ENCODE measurements at places on chromosomes 2 and 18.

DNA sequence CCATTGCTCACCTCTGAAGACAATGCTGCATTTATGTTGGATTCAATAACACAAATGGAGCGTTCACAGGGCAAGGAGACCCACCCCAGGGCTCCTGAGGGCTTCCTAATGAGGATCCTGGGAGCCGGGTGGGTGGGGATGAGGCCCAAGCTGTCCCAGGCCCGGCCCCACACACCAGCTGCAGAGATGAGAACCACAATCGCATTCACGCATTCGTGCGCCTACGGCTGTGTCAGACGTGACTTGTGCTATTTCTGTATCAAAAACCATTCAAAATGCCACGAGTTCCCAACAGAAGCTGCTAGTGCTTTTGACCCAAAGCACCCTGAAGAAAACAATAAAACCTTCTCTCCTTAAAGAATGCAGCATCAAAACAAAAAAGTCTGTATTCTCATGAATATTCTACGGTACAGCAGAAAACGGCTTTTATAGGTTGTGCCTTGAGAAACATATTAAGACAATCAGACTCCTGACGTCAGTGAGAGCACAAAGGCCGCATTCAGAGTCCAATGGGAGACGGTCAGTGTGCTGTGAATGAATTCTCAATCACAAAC lies 205.4 kb downstream of the HDAC4 start:
- DNase-seq, result no peak

GRCh38 chr2:191018643-191019119 lies 4.7 kb upstream of the STAT1 start:
- DNase-seq, result no peak

DNA sequence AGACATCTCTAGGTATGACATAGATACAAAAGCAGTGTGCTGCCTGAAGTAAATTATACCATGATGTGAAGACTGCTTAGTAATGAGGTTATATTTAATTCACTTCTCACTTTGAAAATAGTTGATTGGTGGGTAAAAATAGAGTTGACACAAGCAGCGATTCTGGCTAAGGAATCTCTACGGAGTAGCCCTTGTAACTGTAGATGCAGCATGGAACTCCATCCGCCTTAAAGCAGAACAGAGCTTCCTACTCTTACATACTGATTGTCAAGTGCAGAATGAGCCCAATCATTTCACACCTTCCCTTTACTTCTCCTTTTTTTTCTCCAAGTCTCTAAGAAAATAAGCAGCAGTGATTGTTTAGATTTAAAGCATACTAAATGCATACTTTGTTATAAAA lies 1594.6 kb upstream of the SLC39A10 start:
- no peak for DNase-seq

DNA sequence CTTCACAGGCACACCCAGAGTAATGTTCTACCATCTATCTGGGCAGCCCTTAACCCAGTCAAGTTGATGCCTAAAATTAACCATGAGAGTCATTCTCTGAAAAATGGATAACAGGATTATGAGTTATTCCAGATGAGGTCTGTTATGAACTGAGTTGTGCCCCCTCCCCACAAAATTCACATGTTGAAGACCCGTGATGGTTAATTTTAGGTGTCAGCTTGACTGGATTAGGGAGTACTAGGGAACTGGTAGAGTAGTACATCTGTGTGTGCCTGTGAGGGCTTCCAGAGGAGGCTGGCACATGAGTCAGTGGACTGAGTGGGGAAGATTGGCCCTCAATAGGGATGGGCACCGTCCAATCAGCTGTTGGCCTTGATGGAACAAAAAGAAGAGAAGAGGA lies 110.4 kb upstream of the MYCN start:
- no peak for DNase-seq

GRCh38 chr2:172655838-172656573 lies 79.6 kb upstream of the RAPGEF4 start:
- DNase-seq, result no peak

- no peak for DNase-seq
Observed at GRCh38 chr2:34161549-34161948, 562.5 kb upstream of the FAM98A start.

DNA sequence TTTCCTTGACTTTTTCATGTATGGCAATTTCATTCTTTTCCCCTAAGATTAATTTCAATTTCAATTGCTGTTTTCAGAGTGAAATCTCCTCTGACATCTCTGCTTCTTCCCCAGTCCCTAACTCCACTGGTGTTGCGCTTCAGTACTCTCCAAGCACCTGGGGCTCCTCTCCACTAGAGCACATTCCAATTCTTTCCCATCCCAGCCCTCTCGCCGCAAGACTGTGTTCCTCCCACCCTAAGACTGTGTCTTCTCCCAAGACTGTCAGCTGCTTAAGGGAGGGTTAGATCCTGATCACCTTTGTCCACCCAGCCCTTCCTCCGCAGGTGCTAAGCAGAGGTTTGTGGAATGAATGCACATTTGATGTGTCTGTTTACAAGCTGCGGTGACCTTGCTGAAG lies 255.7 kb upstream of the CCDC68 start:
- no peak for DNase-seq

GRCh38 chr2:6627316-6627715 lies 238.4 kb downstream of the CMPK2 start:
- DNase-seq, result no peak

DNA sequence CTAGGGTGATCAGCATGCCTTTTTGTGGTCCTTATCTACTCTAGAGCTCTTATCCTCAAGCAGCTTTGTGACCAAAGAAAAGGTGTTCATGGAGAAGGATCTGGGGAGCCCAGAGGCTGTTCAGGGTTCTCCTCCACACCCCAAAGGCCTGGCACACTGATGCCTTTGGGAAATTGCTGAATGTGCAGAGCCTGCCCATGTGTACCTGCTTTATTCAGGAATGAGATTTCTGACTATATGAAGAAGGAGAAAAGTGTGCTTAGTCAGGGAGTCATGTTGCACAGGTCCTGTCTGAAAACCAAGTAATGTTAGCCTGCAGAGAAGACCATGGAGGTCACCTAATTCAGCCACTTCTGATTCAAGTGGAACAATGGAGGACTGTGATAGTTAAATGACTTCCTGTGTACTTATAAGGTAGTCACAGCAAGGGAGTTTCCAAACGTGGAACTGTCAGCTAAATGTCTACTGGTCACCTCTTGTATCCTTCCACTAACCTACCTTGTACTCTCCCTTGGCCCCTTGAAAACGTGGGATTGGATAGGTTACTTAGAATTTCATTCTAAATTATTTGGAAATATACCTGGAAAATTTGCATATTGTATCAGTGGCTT lies 81.3 kb downstream of the LIMS1 start:
- no peak for DNase-seq

DNA sequence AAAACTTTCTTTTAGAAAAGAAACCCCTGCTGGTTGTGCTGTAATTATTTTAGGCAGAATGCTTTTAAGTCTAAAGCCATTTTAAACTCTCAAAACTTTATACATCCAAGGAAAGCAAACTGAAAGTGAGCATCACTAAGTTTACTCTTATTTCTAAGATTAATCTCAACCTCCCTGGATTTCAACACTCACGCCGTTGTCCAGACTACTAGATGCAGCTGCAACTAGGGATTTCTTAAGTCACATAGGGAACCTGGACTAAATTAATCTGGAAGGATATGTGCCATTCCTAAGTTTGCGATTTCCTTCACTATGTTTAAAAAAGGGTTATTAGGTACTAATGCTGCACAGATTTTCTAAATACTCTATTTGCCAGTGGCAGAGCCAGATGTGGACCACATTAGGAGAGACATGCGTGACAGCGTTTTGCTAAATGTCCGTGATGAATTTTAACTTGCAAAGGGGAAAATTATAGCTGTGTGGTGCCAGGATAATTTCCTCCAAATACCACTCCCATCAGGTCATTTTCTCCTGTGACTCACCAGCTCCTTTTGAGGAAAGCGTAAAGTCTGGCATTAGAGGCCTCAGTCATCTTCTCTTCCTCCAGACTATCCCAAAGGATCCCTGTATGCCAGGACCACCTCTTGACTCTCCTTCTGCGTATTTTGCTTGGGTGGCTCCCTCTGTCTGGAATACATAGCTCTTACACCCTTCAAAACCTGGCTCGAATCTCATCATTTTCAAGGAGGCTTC lies 143.7 kb downstream of the ATL2 start:
- DNase-seq, result no peak

Measured in NCI-H1417 (cell line).